Activated CD4-positive, alpha-beta T cell treated with anti-CD3 and anti-CD28 coated beads for 24 hours (primary cell): ENCODE measurements at places on chromosomes 7 and 10.

DNA sequence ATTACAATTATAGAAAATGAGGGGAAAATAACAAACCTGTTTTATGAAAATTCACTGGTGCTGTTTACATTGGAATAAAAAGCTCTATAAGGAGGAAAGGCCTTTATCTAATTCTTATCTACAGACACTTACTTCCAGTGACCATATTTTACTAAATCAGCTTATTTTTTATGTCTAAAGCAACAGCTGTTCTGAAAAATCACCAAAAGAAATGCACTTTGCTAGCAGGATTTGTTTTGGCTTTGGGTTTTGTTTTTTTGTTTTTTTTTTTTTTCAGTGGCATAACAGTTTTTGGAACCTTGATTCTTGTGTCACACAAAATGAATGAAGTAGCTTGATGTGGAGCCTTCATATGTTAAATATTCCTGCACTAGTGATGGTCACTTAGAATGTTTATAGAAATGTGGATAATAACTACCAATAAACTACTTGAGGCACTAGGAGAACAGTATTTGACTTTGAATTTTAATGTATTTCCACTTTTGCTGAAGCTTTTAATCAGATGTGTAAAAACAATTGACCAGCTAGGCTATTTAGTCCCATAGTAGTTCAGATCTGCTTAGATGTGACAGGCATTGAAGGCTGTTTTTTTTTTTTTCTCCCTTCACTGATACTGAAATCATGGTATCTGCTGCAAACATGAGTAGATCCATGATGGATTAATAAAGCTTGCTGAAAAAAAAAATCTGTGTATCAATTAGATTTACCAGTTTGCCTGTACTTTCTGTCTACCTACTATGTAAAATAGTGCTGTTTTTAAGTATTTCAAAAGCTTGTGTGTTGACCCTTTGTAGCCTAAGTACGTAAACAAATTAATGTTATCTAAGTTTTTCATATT lies 2.8 kb downstream of the ARL4A start:
- DNase-seq: no peak

GRCh38 chr10:50516171-50516570 lies 107.6 kb downstream of the SGMS1 start:
- no peak for DNase-seq

GRCh38 chr10:24208661-24209431 lies at the start of gene KIAA1217:
TSS of gene KIAA1217 (plus strand) at chr10:24209138. CDS start at chr10:24209194, 56 bp downstream.
- no peak for DNase-seq

- no peak for DNase-seq
Observed at GRCh38 chr7:150567871-150568301, 696 bp downstream of the GIMAP4 start.

DNA sequence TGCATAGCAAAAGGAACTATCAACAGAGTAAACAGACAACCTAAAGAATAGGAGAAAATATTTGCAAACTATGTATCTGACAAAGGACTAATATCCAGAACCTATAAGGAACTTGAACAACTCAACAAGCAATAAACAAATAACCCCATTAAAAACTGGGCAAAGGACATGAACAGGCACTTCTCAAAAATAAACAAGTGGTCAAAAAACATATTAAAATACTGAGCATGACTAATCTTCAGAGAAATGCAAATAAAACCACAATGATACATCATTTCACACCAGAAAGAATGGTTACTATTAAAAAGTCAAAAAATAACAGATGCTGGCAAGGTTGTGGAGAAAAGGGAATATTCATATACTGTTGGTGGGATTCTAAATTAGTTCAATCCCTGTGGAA lies 17.1 kb downstream of the MAGI2 start:
- no peak for DNase-seq

GRCh38 chr10:12685261-12686058 lies 316.1 kb downstream of the CCDC3 start:
- no peak for DNase-seq

DNA sequence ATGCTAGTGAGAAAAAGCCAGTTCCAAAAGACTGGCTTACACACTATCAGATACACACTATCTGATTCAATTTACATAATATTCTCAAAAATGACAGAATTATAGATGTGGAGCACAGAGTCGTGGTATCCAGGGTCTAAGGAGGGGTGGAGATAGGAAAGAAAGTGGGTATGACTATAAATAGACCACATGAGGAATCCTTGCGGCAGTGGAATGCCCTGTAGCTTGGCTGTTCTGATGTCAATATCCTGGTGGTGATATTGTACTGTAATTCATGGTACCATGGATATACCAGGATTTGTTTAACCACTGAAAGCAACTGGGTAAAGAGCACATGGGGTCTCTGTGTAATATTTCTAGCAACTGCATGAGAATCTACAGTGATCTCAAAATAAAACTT lies 67.7 kb upstream of the TMEM72 start:
- no peak for DNase-seq

DNA sequence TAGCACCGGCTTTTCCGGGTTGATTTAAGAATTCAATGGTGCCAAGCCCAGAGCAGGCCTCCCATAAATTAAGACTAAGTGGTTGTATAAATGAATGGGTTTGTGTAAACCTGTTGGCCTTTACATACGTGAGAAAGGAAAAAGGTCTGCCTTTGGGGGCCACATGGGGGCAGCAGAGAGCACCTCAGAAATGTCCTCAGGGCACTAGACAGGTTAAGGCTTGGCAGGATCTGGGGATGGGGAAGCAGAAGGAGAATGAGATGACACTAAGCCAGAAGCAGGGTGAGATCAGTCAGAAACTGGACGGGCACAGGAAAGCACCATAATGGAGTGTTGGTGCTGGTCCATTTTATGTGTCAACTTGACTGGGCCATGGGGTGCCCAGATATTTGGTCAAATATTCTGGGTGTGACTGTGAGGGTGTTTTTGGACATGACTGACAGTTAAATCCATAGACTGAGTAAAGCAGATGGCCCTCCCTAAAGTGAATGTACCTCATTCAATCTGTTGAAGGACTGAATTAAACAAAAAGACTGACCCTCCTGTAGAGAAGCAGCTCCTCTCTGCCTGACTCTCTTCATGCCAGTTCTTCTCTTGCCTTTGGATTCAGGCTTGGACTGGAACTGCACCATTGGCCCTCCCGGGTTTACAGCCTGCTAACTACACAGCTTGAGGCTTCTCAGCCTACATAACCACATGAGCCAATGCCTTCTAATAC lies 58.9 kb downstream of the FRMPD2 start:
- no peak for DNase-seq

DNA sequence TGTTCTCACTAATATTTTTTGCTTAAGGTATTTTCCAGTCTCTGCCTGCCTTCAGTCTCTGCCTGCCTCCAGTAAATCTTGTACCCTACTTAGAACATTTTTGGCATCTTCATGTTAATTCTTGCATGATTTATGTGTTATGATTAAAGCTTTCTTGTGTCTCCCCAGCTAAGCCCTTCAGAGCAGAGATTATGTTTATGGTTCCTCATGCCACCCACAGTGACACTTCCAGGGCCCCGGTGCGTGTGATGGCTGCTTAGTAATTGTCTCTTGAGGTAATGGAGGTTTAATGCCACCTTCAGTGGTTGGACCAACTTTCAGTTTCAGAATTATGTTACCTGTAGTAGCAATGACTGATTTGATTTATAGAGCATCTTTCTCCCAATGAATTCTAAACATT lies 70.6 kb upstream of the MET start:
- no peak for DNase-seq

GRCh38 chr7:96135241-96135640 lies 186.7 kb downstream of the SLC25A13 start:
- DNase-seq: no peak
